ENCODE measurements at places on chromosomes 3 and 15.

- DNase-seq: no peak
Observed at GRCh38 chr15:89393056-89393455, 58.4 kb upstream of the POLG start.

GRCh38 chr15:70055601-70056051 lies 42.1 kb downstream of the TLE3 start:
- DNase-seq: no peak

DNA sequence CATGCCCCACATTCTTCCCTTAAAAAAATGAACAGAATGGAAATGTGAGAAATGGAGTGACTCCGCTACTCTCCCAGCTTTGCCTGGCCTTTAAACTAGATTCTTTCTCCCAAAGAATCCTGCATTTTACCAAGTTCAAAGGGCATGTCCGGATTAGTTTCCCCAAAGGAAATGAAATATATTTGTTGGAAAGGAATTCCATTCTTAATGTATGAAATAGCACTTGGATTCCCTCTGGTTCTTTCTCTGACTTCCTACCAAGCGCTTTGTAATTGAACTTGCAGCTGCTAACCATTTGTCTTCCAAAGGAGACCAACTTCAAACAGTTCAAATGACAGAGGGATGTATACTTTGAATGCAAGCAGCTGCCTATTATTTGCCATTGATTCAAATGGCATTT lies 18.9 kb downstream of the MAP2K1 start:
- no peak for DNase-seq

- no peak for DNase-seq
Observed at GRCh38 chr3:181081930-181082329, 92.4 kb upstream of the DNAJC19 start.

DNA sequence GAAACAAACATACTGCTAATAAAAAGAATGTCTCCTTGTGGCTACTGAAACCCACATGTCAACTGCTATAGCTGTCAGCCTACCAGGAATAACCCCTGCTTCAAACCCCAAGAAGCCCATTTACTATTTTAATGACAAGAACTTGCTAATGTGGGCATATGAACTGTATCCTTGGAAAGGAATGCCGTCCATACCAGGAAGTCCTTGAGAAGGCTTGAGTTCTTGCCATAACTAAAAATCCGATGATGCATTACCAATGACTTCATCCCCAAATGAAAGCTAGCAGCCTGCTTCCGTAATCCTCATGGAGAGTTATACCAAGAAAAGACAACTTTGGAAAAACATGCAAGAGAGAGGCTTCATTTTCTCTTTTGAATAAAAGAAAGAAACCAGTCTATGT lies 34.8 kb downstream of the MINDY4B start:
- DNase-seq: peak; percentile 44

DNA sequence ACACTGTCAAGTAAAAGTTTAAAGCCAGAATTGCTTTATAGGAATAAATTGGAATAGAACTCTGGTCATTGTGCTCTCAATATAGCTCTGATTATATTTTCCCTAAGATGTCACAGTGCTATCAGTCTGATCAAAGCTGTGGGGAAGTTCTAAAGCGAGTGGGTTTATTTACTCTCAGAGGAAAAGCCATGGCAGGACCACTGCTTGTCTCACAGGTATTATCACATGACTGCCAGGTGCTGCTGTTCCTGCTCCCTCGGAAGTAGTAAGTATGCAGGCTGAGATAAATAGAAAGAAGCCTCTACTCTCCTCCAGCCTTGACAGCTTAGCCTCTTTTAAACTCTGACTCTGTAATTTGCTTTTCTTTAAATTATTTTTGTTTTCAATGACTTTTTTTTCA lies 49.1 kb upstream of the UTS2B start:
- no peak for DNase-seq

DNA sequence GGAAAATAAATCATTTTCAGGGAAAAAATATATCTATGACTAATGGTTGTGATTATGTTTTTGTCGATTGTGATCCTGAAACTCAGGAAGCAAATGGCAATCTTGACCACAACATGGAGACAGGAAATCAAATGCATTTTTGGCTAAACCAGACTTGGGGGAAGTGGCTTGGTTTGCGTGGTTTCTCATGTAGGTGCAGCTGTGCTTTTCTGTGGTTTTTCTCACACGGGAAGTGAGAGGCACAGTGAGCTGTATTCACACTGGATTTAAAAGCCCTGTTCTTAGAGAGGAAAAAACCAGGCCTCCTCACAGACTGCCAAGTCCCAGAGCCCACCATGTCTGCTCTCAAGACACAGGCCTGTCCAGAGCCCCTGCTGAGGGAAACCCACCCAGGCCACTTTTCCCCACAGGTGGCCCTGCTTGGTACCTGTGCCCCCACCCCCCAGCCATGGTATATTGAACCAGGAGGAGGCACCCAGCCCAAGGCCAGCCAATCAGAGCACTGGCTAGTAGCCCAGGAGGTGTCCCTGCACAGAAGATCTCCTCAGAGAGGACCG lies 46.1 kb downstream of the BTD start:
- DNase-seq: peak; percentile 58

GRCh38 chr15:39922462-39923092 lies 2.5 kb upstream of the GPR176 start:
- DNase-seq: no peak

DNA sequence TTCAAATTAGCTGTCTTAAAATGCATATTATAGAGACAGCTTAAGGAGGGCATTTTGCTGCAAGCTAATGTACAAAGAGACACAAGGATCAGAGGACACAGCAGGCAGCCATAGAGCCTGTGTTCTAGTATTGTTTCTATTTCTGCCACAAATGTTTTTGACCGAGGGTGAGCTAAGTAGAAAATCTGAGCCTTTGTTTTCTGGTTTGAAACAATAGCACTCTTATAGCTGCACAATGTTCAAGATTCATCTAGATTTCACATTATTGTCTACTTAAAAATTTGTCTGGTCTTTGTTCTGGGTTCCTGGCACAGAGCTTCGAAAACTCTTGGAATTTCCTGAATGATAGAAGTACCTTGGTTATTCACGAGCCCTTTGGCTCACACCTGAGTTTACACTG lies 40.0 kb upstream of the TUSC7 start:
- no peak for DNase-seq

Data from amniotic stem cell (primary cell).